ENCODE measurements at places on chromosomes 3 and 15.

DNA sequence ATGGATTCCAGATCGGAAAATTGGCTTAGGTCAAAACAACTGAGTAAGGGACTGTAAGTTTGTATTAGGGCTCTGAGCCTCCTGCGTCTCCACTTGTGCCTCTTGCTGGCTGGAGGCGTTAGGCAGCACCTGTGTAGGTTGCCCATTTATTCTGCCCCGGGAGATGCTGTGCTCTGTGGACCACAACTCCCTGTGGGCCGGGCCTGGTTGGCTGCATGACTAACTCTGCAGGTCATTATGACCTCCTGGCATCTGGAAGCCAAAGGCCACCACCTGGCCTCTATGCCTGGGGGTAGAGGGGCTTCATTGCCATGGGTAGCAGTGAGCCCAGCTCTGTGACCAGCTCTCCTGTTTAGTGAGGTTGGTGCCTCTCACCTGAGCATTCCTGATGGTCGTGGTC lies 36.0 kb upstream of the BDH1 start:
- no peak for DNase-seq

DNA sequence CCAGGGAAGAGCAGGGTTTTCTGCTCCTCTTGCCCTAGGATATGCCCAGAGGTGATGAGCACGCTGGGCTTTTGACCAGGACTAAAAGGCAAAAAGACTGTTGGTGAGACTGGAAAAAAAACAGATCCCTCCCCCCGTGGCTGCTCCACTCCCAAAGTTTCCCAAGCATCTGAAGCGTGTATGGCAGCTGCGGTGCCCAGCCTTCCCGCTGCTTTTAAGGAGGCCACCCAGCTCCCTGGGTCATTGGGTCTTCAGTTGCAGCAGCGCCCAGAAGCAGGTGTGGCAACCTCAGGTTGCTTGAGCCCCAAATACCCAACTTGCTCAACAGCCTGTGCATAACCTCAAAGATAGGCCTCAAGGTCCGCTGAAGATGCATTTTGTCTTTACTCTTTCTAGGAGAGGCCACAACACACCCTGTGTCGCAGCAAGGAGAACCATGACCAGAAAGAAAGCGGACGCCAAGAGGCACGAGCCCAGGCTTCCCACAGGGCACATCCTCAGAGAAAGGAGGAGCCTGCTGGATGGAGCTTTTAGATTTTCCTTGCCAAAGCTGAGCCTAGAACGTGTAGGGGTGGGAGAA lies 2.0 kb downstream of the SRGAP3 start:
- DNase-seq: no peak

DNA sequence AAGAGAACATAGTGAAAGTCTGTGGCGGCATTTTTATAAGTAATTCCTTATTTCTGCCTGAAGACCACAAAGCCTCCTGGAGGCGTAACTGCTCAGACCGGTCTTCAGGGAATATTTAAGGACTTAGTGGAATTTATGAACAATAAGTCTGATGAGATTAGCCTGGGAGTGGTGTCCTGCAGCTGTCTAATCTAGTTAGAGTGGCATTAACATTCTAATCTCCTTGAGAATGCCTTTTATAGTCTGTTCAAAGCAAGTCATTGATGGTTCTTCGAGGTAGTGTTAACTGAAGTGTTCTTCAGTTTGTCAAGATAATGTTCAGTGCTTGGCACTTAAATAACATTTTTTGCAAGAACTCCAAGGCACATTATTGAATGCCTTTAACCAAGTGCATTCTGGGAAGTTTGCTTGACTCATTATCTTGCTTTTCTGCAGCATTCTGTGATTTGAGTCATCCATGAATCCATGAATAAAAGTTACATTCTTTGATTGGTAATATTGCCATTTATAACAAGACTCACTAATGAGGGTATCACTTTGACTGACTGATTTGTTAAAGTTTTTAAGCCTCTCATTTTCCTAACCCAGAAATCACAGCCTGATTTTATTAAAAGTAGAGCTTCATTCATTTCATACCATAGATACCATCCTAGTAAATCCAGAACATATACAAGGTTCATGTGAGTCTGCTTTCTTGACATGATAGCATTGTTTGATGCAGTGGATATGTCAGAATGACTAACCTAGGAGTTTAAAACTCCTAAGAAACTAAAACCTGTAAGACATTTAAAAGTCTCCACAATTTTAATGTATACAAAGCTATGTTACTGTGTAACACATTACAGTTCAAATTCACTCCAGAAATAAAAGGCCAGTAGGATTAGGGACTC lies 12.5 kb downstream of the RBM5 start:
- no peak for DNase-seq

- DNase-seq: no peak
Observed at GRCh38 chr15:66721501-66721937, 19.5 kb downstream of the SMAD6 start.

GRCh38 chr15:55360256-55360655 lies 41.2 kb downstream of the PIGB start:
- no peak for DNase-seq

- no peak for DNase-seq
Observed at GRCh38 chr3:169256796-169257522, 406.6 kb downstream of the MECOM start.

DNA sequence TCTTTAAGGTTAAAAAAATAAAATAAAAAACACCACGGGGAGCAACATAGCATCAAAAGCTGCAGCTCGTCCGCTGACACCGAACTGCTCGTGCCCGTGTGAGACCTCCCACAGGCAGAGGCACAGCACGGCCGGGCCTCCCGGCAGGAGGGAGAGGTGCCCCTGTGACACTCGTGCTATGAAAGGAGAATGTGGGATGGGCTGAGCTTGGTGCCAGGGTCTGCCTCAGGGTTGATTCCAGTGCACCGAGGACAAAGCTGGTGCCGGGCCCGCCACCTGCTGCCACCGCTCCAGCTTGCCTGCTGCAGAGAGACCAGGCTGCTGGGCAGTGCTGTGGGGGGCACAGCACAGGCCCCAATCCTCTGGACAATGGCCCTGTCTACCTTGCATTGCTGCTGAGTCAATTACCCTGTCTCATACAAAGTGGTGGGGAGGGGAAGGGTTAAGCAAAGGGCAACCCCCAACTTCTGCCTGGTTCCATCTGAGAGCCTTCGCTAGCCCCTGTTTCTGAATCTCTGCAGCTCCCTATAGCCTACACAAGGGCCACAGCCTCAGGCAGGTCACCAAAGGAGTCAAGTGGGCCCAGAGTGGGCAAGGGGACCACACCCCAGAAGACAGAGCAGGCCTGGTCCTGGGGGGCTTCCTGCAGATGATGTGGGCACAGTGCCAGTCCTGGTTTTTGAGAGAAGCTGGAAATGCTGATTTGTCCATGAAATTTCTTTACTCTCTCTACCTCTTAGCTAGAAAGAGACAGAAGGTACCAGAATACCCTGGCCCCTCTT lies 74.0 kb upstream of the SNRPA1 start:
- DNase-seq: no peak

- DNase-seq: no peak
Observed at GRCh38 chr3:195448205-195448875, 5.5 kb upstream of the ACAP2 start.

DNA sequence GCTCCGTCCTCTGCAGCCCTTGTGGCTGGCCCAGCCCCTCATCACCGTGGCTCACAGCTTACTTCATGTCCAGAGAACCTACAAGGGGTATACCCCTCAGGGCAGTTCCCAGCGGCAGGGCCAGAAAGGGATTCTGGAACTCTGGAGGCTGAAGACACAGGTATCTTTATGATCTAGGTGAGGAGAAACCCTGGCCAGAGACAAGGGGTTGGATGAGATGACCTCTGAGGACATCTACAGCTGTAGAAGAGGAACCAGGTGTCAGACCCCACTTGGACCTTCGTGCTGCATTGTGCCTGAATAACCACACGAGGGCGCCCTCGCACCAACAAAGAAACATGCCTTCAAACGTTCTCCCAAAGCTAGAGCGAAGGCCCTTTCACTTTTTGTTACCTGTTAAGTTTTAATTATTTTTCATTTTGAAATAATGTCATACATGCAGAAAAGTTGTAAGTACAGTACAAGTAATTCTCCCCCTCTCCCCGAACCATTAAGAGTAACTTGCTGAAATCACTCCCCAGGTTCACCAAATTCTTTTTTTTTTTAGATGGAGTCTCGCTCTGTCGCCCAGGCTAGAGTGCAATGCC lies 118.7 kb upstream of the SMAD3 start:
- DNase-seq: peak; percentile 82

GRCh38 chr15:64875641-64876223 lies 34.0 kb downstream of the PLEKHO2 start:
- no peak for DNase-seq

- no peak for DNase-seq
Observed at GRCh38 chr3:194584866-194585265, 48.4 kb downstream of the TMEM44 start.

GRCh38 chr3:48897460-48898376 lies 964 bp downstream of the SLC25A20 start:
- DNase-seq: no peak

DNA sequence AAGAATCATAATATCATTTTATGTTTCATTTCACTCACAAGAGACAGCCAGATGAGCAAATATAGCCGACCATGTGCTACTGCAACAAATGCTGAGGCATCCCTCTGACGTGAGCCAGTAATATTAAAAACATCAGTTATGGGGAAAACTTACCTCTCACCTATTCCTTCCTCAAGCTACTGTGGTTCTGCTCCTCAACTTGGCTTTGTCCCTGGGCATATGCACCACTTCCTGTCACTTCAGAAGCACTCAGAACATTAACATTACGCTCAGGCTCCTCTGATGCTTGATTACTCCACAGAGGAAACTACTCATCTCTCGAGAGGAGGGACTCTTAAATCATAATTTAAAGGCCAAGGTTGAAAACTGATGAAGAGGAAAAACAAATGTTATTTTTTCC lies 457.0 kb upstream of the ALCAM start:
- DNase-seq: no peak

DNA sequence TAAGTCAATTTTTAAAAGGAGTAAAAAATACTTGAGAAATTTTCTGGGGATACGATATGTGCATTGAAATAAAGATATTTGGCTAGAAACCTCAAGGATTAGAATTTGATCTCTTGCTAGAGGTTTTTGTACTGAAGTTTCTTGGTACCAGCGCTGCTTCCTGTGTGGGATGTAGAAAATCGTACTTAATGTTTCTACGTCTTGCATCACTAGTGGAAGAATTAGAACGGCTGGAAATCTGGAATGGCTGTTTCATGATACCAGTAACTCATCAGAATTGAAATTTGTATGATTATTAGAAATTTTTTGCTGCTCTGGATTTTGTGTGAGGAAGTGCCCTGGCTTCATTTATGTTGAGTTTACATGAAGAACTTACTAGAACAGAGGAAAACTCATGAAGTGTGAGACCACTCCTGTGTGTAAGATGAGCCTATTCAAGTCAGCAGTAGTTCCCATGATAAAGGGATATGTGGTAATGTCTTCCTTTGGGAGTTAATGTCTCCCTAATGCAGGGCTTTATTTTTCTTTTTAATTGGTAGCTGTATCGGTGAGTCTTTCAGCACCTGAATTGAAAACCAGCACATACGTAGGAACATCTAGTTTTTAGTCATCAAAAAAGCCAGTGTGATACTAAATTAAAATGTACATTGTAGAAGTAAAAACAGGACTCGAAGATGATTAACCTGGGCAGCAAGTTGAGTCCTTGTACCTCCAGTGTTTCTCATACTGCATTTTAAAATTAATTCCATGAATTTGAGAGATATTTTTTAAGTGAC lies 3.2 kb downstream of the KBTBD8 start:
- no peak for DNase-seq

- DNase-seq: no peak
Observed at GRCh38 chr15:75025107-75025506, 1.7 kb downstream of the PPCDC start.

- DNase-seq: peak; percentile 59
Observed at GRCh38 chr15:51367322-51367976, 26.0 kb downstream of the GLDN start.

- DNase-seq: no peak
Observed at GRCh38 chr15:73171711-73172110, 119.4 kb downstream of the NEO1 start.

- no peak for DNase-seq
Observed at GRCh38 chr3:138230525-138230924, 43.4 kb downstream of the ARMC8 start.

DNA sequence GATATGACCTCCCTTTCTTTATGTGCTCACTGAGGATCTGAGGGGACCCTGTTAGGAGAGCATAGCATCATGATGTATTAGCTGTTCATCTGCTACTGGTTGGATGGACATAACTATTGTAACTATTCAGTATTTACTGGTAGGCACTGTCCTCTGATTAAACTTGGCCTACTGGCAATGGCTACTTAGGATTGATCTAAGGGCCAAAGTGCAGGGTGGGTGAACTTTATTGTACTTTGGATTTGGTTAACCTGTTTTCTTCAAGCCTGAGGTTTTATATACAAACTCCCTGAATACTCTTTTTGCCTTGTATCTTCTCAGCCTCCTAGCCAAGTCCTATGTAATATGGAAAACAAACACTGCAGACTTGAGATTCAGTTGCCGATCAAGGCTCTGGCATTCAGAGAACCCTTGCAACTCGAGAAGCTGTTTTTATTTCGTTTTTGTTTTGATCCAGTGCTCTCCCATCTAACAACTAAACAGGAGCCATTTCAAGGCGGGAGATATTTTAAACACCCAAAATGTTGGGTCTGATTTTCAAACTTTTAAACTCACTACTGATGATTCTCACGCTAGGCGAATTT lies 14.9 kb downstream of the GREM1 start:
- DNase-seq: no peak

- DNase-seq: no peak
Observed at GRCh38 chr3:135622215-135622614, 343.3 kb upstream of the PPP2R3A start.

DNA sequence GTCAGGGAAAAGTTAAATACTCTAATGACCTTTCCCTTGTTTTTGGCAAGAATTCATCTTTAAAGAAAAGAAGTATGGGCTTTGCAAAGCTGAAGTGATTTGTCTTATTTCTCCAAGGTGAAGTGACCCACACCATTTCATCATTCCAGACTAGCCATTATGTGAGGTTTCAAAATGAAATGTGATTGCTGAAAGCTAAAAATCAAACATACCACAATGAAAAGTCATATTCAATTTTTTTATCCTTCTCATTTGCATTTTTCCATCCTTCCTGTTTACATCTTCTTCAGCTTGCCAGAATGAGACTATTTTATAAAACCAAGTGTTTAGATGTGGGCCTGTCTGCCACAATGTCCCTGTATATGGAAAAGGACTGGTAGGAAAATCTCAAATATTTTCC lies 142.3 kb upstream of the STRIT1 start:
- no peak for DNase-seq

DNA sequence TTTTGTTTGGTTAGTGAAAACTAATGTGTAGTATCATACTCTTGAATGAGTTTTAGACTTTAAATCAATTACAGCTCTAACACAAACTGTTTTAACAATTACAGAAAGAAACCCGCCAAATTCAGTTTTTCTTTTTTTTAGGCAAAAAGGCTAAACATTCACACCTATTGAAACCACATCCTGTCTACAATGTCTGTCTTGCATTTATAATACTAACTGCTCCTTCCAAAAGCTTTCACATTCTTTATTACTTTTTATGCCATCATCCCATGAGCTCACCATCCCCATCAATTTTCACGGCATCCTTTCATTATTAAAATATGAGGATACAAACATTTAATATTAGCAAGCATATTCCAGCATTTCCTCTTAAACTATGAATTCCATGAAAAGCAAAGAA lies 593.3 kb downstream of the FOXP1 start:
- DNase-seq: no peak

- no peak for DNase-seq
Observed at GRCh38 chr15:74722591-74722990, 2.7 kb downstream of the CYP1A1 start.

- DNase-seq: no peak
Observed at GRCh38 chr3:53216723-53217122, 39.1 kb downstream of the TKT start.

Measured in ecto neural progenitor cell (in vitro differentiated cells).